ENCODE measurements at places on chromosomes 1 and 21. TPM values are rescaled to one million over a fixed set of nuclear protein-coding genes. Genes with fewer than 3 reads are reported as not detected.
A peak's percentile ranks its signal among the peaks of the same experiment; 100 is the strongest.

GRCh38 chr21:44458971-44459711 is 3.8 kb downstream of the LRRC3 start:
- no peak for DNase-seq

GRCh38 chr1:186424539-186424938 is 36.4 kb downstream of the PDC start:
- DNase-seq = no peak

- DNase-seq = no peak
Observed at GRCh38 chr1:154403261-154403943, 1.7 kb upstream of the IL6R start.

Gene ANKRD65
- 2.4 TPM for total RNA-seq

- peak; percentile 63 for DNase-seq
Observed at GRCh38 chr1:242011894-242012660, 13.2 kb upstream of the MAP1LC3C start.

Gene HMGCS2
- not detected for total RNA-seq

- DNase-seq = no peak
Observed at GRCh38 chr1:95778217-95778616, 544.2 kb downstream of the RWDD3 start.

GRCh38 chr1:240691909-240692705 is 80.2 kb upstream of the GREM2 start:
- peak; percentile 85 for DNase-seq

- DNase-seq = peak; percentile 22
Observed at GRCh38 chr1:150562446-150563339, 13.5 kb downstream of the ADAMTSL4 start.

Gene FCRL6
- not detected for total RNA-seq

GRCh38 chr1:243379706-243380105 is 123.9 kb downstream of the SDCCAG8 start:
- DNase-seq = no peak

DNA sequence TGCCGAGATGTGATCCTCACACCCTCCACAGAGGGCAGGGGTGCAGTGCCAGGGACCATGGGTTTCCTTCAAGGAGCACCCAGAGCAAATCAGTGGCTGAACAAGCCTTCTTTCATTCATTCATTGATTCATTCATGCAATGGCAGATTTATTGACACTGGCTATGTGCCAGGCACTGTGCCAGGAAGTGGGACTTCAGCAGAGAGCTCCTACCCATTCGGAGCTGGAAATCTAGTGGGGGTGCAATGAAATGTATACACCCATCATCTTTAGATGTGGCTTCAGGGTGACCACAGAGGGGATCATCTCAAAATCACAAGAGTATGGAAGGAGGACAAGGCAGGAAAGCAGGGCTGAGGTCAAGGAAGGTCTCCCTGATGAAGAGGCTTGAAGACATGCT is 18.9 kb downstream of the SLC6A9 start:
- no peak for DNase-seq

DNA sequence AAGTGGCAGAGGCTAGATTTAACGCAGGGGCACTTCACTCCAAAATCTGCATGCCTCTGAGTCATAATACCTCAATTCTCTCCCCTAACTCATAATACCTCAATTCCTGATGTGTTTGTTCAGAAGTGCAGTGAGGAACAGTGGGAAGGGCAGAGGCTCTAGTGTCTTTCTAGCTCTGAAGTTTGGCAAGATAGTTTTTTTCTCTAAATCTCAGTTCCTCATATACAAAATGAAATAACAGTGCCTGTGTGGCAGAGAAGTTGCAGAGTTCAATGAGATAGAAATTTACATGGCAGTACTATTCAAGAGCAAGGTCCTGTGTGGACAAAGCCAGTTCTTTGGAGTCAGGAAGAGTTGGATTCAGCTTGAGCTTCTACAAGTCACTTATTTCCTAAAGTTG is 9.8 kb downstream of the JUN start:
- no peak for DNase-seq

Gene GUCA2A
- not detected for total RNA-seq
